Stimulated activated CD8-positive, alpha-beta memory T cell treated with anti-CD3 and anti-CD28 coated beads, Interleukin-4, amount 100 ng/mL, for 1 hour (primary cell): ENCODE measurements at places on chromosomes 11 and 22.

GRCh38 chr11:74307434-74307833 lies 4.0 kb downstream of the P4HA3 start:
- DNase-seq, result no peak

- DNase-seq, result no peak
Measured at GRCh38 chr11:17887779-17888178, 125.1 kb downstream of the SERGEF start.

DNA sequence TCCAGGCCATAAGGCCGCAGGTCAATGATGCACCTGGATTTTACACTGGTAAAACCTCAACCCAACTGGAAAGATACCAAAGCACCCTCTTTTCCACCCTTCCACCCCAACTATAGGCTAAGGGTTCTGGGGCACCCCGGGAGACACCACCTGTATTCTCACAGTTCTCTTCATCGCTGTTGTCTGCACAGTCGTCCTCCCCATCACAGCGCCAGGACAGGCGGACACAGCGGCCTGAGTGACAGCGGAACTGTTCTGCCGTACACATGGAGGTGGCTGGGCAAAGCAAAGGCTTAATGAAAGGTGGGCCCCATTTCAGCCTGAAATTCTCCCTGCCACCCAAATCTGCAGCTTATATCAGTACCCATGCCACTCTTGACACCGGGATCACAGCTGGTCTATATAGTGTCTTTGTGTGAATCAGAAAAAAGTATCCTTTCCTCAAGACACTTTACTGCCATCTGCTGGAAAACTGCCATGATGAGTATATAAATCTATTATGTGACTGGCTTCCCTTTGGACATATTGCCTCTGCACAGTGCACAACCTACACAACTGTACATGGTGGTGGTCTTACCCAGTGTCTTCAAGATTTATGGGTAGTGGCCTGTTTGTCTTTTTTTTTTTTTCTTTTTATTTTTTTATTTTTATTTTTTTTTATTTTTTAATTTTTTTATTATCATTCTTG lies 21.5 kb downstream of the LRP4 start:
- no peak for DNase-seq

- DNase-seq, result no peak
Measured at GRCh38 chr11:77517226-77517625, 43.3 kb upstream of the PAK1 start.

GRCh38 chr11:76339221-76339620 lies 41.7 kb downstream of the THAP12 start:
- no peak for DNase-seq

DNA sequence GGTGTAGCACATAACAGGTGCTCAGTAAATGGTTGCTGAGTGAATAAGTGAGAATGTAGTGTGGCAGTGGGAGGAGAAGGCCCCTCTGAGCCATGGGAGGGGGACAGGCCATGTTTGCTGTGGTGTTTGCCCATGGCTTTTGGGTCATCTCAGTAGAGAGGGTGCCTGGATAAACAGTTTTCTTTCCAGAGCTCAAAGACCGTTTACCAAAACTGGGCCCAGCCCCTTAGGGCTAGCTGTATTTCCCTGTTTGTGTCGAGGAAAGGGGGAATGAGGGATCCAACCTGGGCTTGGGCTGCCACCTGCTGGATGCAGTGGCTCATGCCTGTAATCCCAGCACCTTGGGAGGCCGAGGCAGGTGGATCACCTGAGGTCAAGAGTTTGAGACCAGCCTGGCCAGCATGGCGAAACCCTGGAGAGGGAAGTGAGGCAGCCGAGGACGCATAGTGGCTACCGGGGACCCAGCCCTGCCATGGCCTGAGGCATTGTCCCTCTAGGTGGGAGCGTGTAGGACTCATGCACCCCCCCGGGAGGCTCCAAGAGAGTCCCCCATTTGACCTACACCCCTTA lies 8.7 kb upstream of the LTO1 start:
- DNase-seq, result no peak

DNA sequence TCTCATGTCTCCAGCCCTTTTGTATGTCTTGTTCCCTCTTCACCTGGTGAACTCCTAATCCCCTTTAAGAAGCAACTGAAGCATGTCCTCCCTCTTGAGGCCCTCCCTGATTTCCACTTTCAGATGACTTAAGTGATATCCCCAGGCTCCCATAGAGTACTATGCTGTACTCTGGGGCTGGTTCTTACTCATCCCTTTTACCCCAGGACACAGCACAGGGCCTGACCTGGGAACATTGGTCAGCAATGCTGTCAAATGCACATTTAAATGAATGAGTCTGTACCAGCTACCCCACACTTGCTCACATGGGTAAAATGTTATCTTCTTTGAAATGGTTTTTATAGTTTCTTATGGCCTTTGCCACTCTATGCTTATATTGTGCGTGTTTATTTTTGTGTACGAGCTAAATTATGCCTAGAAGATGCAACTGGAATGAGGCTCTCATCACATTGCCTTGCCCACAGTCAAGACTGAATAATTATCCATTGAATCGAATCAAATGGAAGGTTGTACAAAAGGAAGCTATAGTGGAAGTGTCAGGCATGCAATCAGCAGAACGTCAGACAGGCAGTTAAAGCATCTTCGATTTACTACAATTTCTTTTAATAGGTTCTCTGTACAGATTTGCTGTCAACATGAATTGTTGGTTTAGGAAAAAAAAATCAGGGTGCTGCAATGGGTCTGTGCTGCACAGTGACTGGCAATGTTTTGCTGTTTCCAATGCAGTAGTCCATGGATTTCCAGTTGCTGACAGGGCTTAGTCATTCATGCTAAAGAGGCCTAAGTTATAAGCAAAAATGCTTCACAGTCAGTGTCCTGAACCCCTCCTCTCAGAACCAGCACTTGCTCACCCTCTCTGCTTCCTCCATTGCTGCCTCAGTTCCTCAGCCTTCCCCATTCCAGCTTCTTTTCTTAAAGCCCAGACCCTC lies 79.5 kb downstream of the PARVA start:
- no peak for DNase-seq

GRCh38 chr22:27310966-27311697 lies 490.4 kb downstream of the MN1 start:
- no peak for DNase-seq

GRCh38 chr11:65388731-65389130 lies 2.3 kb downstream of the FRMD8 start:
- no peak for DNase-seq

- no peak for DNase-seq
Measured at GRCh38 chr22:49365191-49365837, 462.4 kb downstream of the BRD1 start.

DNA sequence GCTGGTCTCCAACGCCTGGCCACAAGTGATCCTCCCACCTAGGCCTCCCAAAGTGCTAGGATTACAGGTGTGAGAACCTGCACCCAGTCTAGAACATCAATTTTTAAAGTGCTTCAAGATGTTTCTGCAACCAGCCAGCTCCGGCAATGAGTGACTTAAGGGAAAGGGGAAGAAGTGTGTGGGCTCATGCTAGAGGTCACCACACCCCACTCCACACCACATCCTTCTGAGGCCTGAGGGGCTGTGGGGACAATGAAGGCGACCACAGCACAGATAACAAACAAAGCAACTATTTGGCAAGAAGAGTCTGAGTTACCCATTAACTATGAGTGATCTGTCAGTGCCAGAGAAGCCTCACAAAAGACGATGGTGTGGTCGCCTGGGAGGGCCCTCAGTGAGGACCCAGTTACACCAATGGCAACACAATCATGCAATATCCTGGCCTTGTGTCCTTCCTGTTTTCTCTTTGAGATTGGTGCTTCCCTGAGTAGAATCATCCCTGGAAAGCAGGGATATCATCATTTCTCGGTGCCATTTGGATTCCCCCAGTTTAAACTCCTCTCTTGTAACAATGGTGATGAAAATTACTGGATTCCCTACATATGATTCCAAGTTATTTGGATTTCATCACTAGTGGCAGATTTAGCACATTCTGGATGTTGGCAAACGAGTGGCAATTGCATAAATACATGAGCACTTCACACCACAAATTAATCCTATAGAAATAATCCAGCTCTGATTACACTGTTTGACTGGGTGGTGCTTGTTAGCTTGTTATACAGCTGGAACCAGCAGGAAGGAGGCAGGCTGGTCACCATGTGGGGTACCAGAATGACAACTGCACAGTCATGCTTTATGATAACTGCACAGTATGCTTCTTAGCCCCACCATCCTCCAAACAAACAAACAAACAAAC lies 18.4 kb downstream of the ABTB2 start:
- no peak for DNase-seq

DNA sequence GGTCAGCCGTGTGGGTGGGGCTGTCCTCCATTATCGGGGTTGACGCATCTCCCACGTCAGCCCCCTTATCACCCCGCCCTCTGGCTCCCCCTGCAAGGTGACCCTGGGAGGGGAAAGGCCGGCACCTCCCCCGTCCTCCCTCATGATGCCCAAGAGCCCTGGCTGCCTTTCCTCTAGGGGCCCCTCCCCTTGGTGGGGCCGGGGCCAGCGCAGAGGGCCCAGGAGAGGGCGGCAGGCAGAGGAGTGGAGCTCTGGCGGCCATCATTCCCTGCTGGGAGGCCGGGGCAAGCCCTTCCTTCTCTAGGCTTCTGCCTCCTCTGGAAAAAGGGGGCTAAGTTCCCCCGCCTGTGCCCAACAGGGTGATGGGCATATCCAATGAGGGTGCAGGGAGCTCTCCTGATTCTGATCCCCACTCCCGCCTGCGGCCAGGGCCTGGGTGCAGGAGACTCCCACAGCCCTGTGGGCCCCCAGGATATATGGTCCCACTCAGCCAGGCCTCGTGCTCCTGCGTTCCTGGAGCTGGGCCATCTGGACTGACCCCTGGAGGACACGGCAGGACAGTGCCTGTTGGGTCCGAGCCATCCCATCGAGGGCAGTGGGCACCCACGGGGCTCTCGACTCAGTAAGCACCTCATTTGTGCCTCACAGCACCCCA lies 12.3 kb downstream of the MYRF start:
- DNase-seq, result no peak

- no peak for DNase-seq
Measured at GRCh38 chr11:127678631-127679030, 678.1 kb upstream of the KIRREL3 start.

DNA sequence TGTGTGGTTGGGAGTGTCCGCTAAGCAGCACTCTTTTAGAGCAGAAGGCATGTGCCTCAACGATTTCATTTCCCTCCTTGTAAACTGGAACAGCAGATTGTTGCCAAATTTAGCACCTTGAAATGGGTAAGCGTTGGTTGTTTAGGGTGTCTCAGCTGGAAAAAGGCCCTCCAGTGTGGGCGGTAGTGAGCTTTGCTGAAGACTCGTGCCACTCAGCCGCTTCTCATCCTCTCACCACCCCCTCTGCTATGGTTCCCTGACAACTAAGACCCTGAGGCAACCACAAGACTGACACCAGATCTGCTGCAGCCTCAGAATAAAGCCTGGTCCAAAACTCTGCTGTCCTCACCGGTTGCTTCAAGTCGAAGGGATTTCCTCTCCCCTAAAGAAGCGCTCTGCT lies 9.9 kb upstream of the FERMT3 start:
- DNase-seq, result no peak

DNA sequence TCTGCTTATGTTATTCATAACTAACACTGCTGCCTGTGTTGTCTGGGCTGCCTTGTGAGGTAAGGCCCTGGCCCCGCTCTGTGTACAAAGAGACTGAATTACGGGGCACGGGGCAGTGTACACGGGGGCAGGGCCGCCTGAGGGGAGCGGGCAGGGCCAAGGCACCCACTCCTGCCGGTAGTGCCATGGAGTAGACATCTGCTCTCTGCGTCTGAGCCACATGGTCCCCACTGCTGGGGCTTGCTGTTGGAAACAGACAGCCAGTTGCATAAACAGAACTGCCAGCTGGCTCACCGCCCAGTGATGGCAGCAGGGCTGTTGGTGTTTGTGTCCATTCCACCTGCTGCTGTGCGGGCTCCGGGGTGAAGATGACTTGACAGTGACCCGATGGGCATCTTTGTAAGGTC lies 19.8 kb downstream of the FAM118A start:
- no peak for DNase-seq

GRCh38 chr22:46390652-46391301 lies 55.3 kb downstream of the TRMU start:
- no peak for DNase-seq

- no peak for DNase-seq
Measured at GRCh38 chr11:494761-495536, 12.1 kb downstream of the RNH1 start.

GRCh38 chr11:94885581-94885980 lies 87.8 kb downstream of the CWC15 start:
- no peak for DNase-seq

GRCh38 chr11:14645015-14645912 lies 1.7 kb downstream of the PDE3B start:
- peak; percentile 6 for DNase-seq

DNA sequence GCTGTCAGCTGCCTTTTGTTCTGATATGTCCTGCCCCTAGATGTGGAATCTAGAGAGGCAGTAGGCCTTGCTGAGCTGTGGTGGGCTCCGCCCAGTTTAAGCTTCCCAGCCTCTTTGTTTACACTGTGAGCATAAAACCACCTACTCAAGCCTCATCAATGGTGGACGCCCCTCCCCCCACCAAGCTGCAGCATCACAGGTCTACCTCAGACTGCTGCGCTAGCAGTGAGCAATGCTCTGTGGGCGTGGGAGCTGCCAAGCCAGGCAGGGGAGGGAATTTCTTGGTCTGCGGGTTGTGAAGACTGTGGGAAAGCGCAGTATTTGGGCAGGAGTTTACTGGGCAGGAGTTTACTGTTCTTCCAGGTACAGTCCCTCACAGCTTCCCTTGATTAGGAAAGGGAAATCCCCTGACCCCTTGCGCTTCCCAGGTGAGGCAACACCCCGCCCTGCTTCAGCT lies 98.5 kb downstream of the SMCO4 start:
- no peak for DNase-seq

GRCh38 chr11:88709567-88709966 lies 356.2 kb downstream of the GRM5 start:
- no peak for DNase-seq

DNA sequence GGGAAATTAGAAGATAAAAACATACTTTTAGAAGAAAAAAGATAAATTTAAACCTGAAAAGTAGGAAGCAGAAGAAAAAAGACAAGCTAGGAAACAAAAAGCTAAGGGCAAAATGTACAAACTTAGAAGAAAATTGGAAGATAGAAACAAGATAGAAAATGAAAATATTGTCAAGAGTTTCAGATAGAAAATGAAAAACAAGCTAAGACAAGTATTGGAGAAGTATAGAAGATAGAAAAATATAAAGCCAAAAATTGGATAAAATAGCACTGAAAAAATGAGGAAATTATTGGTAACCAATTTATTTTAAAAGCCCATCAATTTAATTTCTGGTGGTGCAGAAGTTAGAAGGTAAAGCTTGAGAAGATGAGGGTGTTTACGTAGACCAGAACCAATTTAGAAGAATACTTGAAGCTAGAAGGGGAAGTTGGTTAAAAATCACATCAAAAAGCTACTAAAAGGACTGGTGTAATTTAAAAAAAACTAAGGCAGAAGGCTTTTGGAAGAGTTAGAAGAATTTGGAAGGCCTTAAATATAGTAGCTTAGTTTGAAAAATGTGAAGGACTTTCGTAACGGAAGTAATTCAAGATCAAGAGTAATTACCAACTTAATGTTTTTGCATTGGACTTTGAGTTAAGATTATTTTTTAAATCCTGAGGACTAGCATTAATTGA lies 1.0 kb downstream of the MALAT1 start:
- DNase-seq, result no peak
